ENCODE measurements at places on chromosomes 2 and 18. TPM values are rescaled to one million over a fixed set of nuclear protein-coding genes. Genes with fewer than 3 reads are reported as not detected.

GRCh38 chr2:99729104-99730025 is 239.5 kb upstream of the REV1 start:
- no peak for ATAC-seq

DNA sequence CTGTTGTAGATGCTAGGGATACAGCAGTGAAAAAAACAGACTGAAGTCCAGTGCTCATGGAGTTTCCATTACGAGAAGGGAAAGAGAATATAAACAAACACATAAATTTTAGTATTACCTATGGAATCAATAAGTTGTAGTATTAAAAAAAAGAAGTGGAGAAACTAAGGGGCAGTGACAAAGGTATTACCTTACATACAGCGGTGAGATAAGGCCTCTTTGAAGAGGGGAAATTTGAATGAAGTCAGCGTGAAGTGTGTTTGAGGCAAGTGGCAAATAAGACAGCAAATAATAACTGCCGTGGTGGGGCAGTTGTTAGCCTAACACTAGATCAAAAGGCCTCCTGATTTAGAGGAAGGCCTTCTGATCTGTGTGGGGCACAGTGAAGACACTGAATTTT is 57.9 kb downstream of the TLK1 start:
- ATAC-seq: no peak

GRCh38 chr2:187453078-187453641 is 5.1 kb upstream of the CALCRL start:
- no peak for ATAC-seq

DNA sequence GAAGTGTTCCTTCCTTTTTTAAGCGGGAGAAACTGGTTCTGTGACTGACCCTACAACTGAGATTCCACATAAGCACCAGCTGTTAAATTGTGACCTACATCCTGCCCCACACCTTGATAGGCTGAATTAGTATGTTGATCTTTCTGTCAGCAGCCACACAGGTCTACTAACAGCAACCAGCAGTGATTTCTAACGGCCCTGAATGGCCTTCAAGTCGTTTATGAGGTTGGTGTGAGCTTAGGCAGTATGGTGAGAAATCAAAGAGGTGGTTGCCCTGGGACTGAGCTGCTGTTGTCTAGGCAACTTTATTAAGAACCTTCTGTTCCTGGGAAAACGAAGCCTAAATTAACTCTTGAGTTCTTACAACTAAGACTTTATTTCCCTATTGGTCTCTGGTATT is 197.2 kb upstream of the FSHR start:
- no peak for ATAC-seq

ZAP70 gene
- 0.76 TPM for total RNA-seq

DNA sequence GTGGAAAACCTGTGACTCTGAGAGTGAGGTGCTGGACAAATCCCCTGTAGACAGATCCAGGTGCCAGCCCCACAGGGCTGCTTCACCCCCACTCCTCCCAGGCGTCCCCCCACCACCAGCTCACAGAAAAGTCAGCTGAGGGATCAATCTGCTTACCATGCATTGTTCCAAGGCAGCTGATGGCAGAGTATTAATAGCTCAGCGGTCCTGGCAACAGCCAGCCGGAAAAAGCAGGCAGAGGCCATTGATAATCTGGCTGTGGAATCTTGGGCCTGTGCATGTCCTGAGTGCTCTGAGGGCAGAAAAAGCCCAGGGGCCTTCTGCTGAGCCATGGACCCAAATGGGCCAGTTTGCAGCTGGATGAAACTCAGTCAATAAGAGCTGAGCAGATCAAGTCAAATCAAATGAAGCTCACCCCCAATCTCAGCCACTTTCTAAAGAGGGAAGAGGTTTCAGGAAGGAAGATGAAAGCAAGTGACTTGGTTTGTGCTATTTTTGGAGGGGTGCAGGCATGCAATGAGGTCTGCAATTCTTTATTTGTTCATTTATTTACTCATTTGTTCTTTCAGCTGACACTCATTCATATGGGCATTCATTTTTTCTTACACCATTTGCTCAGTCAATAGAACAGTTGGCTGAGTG is 63.4 kb downstream of the GYPC start:
- ATAC-seq: no peak

FN1 gene
- 24.2 TPM for total RNA-seq

GRCh38 chr2:43223521-43224001 is 2.8 kb downstream of the ZFP36L2 start:
- no peak for ATAC-seq

DNA sequence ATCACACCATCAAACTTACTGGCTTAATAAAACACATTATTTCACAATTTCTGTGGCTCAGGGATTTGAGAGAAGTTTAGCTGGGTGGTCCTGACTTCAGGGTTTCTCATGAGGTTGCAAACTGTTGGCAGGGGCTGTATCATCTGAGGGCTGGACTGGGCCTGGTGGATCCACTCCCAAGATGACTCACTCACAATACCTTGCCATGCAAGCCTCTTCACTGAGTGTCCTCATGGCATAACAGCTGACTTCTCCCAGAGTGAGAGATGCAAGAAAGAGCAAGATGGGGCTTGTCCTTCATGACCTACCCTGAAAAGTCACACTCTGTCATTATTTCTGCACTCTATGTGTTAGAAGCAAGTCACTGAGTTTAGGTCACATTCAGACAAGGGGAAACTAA is 73.8 kb downstream of the AQP4 start:
- ATAC-seq: peak; percentile 99

- no peak for ATAC-seq
Observed at GRCh38 chr2:12177455-12178288, 431.2 kb downstream of the LPIN1 start.

- ATAC-seq: peak; percentile 75
Observed at GRCh38 chr18:7452331-7452730, 114.8 kb upstream of the PTPRM start.

GRCh38 chr2:104321116-104321795 is 532.7 kb upstream of the POU3F3 start:
- no peak for ATAC-seq

DNA sequence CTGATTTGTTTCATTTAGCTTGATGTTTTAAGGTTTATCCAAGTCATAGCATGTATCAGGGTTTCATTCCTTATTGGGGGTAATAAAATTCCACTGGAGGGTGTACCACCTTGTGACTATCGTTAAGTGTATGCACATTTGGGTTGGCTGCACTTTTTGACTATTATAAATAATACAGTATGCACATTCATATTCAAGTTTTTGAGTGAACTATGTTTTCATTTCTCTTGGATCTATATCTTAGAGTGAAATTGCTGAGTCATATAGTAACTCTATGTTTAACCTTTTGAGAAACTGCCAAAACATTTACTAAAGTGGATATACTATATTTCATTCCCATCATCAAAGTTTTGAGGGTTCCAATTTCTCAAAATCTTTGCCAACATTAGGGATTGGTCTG is 952.7 kb downstream of the TDRD15 start:
- no peak for ATAC-seq

DNA sequence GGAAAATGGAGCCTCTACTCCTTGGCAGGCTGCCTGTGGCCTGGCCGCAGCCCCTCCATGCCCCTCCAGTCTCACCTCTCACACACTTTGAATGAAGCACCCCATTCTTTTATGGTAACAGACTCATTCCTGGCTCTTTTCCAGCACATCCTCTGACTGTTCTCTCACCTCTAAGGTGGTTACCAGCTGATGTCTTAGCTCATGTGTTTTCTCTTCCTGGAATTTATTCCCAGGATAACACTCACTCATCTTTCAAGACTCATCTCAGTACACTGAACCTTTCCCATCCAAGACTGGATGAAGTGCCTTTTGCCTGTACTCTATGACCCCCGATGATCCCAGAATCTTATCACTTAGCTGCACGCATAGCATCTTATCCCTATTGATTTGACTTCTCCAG is 50.6 kb downstream of the SLC9A4 start:
- ATAC-seq: no peak

DNA sequence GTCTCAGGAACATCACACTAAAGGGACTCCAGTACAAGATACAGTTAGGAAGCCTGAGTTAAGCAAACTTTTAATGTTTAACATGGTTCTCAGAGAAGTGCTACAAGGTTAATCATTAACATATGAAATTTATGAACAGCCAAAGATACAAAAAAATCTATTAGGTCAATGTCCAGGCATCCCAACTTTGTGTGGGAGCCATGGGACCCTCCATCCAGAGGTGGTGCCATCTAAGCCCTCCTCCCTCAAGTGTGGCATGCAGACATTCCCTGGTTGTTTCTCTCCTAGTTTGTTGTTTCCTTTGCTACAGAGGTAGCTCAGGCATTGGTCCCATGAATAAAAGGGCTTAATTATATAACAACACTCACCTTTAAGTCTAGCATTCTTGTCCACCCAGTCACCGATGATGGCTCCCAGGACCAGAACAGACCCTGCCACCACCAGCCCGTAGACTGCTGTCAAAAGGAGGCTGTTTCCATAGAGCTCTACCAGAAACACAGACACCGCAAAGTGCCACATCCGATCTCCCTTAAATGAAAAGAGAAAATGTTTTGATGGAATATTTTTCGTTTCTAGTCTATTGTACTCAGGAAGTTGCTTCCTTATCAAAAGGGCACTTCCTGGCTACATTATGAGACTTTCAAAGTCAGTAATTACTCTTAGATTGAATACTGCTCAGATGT is 5.7 kb downstream of the SLC40A1 start:
- no peak for ATAC-seq

HTR2B gene
- total RNA-seq: not detected

DNA sequence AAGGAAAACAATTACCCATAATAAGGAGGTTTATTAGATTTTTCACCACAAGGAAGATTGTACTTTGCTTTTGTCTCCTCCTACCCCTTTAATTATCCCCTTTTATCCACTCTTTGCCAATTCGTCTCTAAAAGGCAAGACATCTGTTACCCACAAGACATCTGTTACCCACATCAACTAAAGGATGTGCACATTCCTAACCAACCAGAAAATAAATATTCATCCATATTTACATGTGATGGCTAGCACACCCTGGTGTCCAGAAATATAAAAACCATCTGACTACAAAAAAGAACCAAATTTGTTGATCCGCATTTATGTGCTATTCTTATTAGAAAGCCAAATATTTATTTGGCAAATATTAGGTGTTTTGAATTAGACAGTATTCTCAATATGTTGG is 35.7 kb downstream of the ACVR1C start:
- ATAC-seq: no peak

TMEM163 gene
- 0.20 TPM for total RNA-seq

DNA sequence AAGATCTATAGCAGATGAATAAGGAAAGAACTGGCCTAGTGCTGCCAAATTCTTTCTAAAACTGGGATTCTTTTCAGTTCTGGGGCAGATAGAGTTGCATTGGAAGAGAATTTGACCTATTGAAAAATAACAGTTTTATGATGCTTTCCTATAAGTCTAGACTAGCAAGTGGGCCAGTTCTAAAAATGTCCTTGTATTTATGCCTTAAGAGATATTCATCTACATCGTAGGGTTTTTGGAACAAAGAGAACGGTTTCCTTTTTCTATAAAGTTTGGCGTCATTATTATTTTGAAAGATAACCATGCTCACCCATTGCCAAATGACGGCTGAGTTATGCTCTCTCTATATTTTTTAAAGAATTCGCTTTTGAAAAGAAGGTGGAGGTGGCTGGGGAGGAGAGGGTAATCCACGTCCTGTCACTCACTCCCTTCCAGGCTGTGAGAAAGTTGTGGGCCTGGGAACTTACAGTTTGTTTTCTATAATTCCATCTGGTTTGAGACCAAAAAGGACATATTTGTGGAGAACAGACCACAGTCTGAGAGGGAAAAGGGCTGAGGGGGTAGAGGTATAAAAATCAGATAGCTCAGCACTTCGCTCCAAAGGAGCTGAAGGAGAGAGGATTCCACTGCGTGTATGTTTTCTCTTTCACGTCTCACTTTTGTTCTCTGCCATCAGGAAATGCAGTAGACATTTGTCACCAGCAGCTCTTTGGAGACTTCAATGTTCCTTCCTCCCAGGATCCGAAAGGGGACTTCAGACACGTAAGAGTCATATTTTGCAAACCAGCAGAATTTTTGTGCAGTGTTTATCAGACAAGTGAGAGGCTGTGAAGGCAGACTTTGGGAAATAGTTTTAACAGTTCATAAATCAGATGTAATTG is 281.9 kb upstream of the FN1 start:
- no peak for ATAC-seq

RBM44 gene
- 0.36 TPM for total RNA-seq

- ATAC-seq: peak; percentile 28
Observed at GRCh38 chr2:229380101-229380625, 109.1 kb upstream of the PID1 start.

ANXA4 gene
- 71.8 TPM for total RNA-seq

DOK6 gene
- total RNA-seq: 0.04 TPM

DNA sequence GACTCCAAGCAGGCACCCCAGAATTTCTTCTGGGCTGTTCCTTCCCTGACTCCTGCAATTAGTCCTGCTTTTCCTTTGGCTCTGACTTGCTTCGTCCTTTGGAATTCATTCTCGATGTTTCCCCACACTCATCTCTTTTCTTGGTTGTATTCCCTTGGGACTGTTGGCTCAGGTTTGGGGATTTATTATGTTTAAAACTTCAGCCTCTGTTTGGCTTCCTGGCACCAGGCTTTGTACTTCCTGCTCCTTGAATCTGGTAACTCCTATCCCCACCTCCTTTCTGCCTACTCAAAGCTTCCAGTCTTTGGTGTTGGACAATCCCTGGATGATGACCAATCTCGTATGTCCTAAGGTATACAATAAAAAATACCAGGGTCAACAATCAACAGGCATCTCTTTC is 1.8 kb upstream of the KCNE4 start:
- no peak for ATAC-seq

CD8B2 gene
- not detected for total RNA-seq

DNA sequence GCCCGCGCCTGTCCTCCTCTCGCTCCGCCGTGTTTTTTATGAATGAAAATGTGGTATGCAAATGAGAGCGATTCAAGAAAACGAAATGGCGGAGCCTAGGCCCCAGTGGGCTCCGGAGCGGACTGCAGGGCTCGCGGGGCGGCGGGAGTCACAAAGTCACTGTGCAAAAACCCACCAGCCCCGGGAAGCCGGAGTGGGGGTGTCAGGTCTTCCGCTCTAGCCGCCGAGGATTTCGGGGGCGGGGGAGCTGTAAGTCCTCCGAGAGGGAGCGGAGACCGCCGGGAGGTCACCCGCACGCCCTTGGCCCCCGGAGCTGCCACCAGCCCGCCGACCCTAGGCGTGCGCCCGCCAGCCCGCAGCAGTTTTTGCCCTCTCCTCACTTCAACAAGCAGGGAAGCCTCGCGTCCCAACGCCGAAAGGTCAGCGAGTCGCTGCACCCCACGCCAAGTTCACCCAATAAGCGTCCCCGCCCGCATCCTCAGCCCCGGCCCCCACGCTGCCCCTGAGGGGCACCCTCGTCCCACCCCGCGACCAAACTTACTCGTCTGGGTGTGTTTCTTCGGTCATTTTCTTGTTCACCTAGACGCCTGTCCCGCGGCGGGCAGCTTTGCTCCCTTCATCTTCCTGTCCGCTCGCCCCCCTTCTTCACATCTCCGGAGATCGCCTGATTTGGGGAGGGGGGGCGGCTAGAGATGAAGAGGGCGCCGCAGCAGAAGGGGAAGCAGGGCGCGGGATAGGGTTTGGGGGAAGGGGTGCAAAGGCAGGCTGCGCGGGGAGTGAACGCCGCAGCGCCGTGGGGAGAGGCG is 775 bp downstream of the SPRED2 start:
- ATAC-seq: peak; percentile 4

GRCh38 chr2:113240915-113241911 is 37.5 kb downstream of the PAX8 start:
- ATAC-seq: peak; percentile 96

MGAT4A gene
- 5.6 TPM for total RNA-seq

Data from esophagus mucosa (tissue), 1 donor.